ENCODE measurements at places on chromosomes 3 and 15.

- no peak for DNase-seq
These were observed 15.3 kb downstream of the LMLN start for GRCh38 chr3:197975311-197975710.

DNA sequence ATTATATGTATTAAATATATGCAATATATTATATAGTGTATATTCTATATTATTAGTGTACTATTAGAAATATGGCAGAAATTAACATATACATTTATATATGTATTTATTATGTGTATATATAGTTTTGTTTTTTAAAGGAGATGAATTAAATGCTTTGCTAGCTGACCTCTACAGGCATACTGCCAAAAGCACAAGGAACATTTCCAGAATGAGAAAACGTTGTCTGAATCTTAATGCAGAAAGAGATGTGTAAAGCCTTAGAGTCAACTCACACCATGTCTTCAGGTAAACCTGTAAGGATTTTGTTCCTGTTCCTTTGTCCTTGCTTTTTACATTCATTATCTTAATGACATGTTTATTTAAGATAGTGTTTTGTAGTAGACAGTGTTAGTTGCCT is 111.9 kb downstream of the ST8SIA2 start:
- no peak for DNase-seq

GRCh38 chr15:40929660-40930429 is 705 bp downstream of the DLL4 start:
- DNase-seq, result no peak

DNA sequence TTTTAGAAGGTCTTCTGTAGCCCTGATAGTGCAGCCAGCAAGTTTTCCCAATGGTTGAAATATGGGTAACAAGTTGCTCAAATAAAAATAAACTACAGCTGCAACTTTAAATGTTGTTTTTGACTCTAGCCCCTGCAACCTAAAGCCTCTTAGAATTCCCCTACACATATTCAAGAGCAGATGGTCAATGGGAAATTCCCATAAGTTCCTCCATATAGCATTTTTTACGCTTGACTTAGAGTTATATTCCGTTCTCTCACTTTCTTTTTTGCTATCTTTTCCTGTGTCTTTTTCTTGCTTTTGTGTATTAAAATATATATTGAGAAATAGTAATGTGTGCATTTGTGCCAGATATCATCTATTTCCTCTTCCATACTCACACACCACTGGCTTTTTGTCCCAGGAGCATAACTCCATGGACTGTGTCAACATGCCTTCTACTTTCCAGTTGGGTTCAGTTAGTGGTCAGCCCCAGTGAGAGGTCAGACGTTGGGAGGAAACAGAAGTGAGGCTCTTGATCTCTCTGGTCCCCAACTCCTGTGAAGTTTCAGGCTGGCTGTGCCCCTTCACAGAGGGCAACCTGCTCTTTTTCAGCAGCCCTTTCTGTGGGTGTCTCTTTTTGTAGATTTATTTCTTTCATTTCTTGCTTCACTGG is 63.3 kb upstream of the TP63 start:
- no peak for DNase-seq

GRCh38 chr3:124904835-124905492 is 17.8 kb upstream of the ITGB5 start:
- DNase-seq, result no peak

GRCh38 chr3:73848173-73848906 is 223.6 kb upstream of the PDZRN3 start:
- DNase-seq, result no peak

Measured in activated T-helper 9 cell treated with anti-CD3 and anti-CD28 coated beads, Interleukin-2, amount 50 U/mL, for 16 hours (primary cell).